ENCODE measurements at places on chromosomes 12 and 14.

- H3K27ac ChIP-seq: no peak overlapping the region
- H3K4me1 ChIP-seq: no peaks in the 10 kb centered on the region
- H3K27me3 ChIP-seq: no peaks in the 10 kb centered on the region
- no peak overlapping the region for H3K4me3 ChIP-seq
- H3K36me3 ChIP-seq: no peaks in the 10 kb centered on the region
- no peak for DNase-seq
These were observed 199.6 kb downstream of the BCL11B start for GRCh38 chr14:99072433-99072832.

DNA sequence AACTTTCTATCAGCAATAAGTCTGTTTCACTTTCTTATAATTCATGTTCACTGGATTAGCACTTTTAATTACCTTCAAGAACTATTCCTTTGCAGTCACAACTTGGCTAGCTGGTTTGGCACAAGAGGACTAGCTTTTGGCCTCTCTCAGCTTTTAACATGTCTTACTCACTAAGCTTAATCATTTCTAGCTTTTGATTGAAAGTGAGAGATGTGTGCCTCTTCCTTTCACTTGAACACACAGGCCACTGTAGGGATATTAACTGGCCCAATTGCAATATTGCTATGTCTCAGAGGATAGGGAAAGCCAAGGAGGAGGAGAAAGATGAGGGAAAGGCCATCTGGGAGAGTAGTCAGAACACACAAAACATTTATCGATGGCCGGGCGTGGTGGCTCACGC is 92.7 kb downstream of the PRICKLE1 start:
- no peak overlapping the region for H3K27ac ChIP-seq
- H3K4me1 ChIP-seq: peaks cover 2% of the 10 kb centered on the region
- H3K27me3 ChIP-seq: no peaks in the 10 kb centered on the region
- H3K4me3 ChIP-seq: no peak overlapping the region
- no peaks in the 10 kb centered on the region for H3K36me3 ChIP-seq

DNA sequence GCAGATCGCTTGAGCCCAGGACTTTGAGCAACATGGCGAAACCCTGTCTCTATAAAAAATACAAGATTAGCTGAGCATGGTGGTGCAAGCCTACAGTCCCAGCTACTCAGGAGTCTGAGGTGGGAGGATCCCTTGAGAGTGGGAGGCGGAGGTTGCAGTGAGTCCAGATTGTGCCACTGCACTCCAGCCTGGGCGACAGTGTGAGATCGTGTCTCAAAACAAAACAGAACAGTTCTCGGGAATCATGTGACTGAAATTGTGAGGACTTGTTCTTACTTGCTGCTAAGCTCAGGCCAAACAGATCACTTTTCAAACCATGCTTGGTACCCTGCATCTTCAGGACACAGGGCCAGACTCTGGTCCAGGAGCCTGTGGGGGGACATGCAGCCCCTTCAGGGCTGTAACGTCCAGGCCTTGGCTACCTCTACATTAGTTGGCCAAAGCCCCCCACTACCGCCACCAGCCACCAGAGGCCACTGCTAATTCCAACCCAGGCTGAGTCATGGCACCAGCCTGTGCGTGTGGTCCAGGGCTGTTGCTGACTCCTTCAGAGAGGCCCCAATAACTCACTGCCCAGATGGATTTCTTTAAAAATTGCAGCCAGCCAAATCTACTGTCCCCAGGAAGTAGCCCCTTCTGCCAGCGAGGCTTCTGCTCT is 33.4 kb upstream of the SYNDIG1L start:
- no peaks in the 10 kb centered on the region for H3K4me1 ChIP-seq
- no peak overlapping the region for H3K4me3 ChIP-seq
- H3K36me3 ChIP-seq: no peaks in the 10 kb centered on the region
- H3K27me3 ChIP-seq: peaks cover 50% of the 10 kb centered on the region
- peak; percentile 69 for DNase-seq

- H3K27me3 ChIP-seq: peaks cover 37% of the 10 kb centered on the region
- H3K4me1 ChIP-seq: no peaks in the 10 kb centered on the region
- DNase-seq: no peak
- no peaks in the 10 kb centered on the region for H3K36me3 ChIP-seq
- no peak overlapping the region for H3K27ac ChIP-seq
These were observed 36.2 kb upstream of the TMX1 start for GRCh38 chr14:51203881-51204280.

DNA sequence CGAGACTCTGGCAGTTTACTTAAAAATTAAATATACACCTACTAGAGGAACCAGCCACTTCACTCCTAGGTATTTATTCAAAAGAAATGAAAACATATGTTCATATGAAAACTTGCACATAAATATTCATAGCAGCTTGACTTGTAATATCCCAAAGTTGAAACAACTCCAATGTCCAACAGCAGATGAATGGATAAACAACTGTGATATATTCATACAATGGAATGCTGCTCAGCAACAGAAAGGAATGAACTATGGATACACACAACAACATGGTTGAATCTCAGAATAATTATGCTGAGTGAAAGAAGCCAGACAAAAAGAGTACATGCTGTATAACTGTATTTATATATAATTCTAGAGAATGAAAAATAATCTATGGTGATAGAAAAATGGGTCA is 53.4 kb upstream of the DACT1 start:
- H3K4me3 ChIP-seq: no peak overlapping the region
- no peak overlapping the region for H3K27ac ChIP-seq

DNA sequence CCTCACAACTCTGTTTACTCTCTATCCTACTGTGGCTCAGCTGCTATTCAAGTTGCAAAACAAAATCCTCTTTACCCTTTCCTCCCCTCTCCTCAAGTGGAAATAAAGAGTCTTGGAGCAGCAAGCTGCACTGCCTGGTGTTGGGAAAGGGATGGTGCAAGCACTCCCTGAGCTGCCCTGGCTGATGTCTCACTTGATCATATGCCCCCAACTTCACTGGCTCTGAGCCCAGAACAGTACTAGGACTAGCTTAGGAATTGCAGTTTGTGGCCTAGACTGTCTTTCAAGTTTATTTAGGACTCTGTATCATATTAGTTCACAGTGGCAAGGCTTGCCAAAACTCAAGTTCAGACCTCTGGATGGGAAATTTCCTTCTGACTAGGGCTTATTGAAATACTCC is 1683.8 kb upstream of the SEL1L start:
- no peak overlapping the region for H3K4me3 ChIP-seq
- no peaks in the 10 kb centered on the region for H3K27me3 ChIP-seq
- H3K27ac ChIP-seq: no peak overlapping the region
- peaks cover 7% of the 10 kb centered on the region for H3K4me1 ChIP-seq
- peak; percentile 96 for DNase-seq

DNA sequence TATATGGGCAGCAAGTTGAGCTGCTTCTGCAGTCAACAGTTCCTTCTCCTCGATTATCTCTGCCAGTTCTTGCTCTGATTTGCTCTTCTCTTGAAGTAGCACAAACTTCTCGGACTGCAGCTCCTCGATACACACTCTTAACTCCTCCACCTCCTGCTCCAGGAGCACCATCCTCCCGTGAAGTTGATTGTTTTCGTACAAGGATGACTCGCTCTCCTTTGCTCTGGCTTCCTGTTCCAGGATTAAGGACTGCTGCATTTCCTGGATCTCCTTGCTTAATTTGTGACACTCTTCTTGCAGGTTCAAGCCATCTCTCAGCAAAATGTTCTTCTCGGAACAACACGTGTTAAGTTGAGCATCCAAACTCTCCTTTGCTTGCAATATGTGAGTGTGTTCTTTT is 56.2 kb upstream of the VPS33A start:
- peak; percentile 52 for DNase-seq
- no peaks in the 10 kb centered on the region for H3K27me3 ChIP-seq
- no peak overlapping the region for H3K27ac ChIP-seq

DNA sequence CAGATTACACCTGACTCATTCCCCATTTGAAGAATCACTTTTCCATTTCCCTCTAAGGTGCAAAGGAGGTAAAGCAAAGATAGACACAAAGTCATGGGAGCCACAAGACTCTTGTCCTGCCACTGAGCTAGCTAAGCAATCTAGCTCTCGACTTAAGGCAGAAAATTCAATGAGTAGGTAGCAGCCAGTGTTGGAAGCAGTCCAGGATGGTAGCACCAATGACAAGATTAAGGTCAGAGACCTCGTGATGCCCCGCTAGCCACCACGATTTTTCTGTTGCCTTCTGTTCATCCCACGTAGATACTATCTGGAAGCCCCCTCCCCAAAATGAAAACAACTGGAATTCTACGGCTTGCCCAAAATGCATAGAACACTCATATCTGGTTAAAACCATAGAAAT is 1.4 kb downstream of the VAMP1 start:
- no peaks in the 10 kb centered on the region for H3K27me3 ChIP-seq
- no peak for DNase-seq
- H3K4me1 ChIP-seq: peaks cover 4% of the 10 kb centered on the region
- peak overlapping the region; percentile 78 for H3K4me3 ChIP-seq
- no peak overlapping the region for H3K27ac ChIP-seq

DNA sequence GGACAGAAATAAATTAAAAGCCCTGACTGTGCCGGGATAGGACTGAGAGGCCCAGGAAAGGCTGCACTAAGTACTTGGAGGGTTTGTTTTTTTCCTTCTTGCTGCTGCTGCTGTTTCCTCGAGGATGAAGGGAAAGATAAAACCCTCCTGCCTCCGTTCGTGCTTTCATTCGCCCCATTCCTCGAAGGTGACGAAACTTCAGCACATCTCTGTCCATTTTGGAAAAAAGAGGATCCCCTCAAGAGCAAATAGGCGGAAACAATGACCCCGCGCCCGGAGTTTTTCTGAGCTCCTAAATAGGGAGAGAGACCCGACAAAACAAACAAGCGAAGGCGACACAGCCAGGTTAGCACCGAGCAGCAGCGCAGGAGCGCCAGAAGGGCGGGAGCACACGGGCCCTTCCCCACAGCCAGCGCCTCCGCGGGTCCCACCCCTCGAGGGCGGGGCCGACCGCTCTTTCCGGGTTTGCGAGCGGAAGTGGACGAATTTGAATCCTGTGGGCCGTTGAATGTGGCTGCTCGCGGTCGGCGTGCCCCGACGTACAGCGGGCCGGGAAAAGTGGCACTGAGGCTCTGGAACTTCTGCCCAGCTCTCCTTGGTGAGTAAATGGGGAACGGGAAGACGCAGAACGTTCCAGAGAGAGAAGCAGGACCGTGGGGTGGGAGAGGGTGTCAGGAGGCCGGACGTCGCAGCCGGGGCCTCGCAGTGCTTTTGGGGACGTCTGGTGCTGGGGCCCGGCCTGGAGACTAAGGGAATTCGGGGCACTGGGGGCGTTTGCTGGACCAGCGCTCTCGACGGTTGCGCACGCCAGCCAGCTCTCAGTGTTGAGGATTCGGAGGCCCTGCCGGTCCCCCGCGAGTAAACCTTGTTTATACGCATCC is at the start of gene G2E3:
Gene G2E3 (plus strand): TSS at position 484 of the 881 bp plus-strand sequence. CDS start 21,922 bp downstream, outside the sequence.
- H3K4me1 ChIP-seq: peaks cover 2% of the 10 kb centered on the region
- peaks cover 7% of the 10 kb centered on the region for H3K36me3 ChIP-seq
- peak; percentile 80 for DNase-seq
- peak within 1 kb of the TSS; percentile 93 for H3K4me3 ChIP-seq
- H3K27ac ChIP-seq: peak within 1 kb of the TSS; percentile 82
- no peaks in the 10 kb centered on the region for H3K27me3 ChIP-seq

GRCh38 chr14:99282261-99283050 is 10.5 kb upstream of the BCL11B start:
- H3K4me3 ChIP-seq: no peak overlapping the region
- no peaks in the 10 kb centered on the region for H3K36me3 ChIP-seq
- DNase-seq: no peak
- H3K27ac ChIP-seq: no peak overlapping the region

DNA sequence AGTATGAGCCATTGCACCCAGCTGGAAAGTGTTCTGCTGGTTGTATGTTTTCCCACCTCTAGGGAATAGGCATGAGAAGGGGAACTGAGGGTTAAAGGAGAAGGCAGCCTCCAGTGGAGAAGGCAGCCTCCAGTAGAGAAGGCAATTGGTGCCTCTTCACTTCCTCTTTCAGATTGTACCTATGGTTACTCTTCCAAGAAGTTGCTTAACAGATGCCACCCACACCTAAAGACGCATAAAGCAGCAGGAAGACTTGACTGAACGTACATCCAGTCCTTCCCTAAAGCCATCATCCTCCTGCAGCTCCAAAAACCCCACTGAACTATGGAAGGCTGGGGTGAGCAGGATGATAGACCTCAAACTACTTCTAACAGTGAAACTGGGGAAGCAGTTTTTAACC is 13.1 kb downstream of the DPF3 start:
- no peak for DNase-seq
- peaks cover 7% of the 10 kb centered on the region for H3K4me1 ChIP-seq
- H3K4me3 ChIP-seq: no peak overlapping the region
- peaks cover 6% of the 10 kb centered on the region for H3K36me3 ChIP-seq

DNA sequence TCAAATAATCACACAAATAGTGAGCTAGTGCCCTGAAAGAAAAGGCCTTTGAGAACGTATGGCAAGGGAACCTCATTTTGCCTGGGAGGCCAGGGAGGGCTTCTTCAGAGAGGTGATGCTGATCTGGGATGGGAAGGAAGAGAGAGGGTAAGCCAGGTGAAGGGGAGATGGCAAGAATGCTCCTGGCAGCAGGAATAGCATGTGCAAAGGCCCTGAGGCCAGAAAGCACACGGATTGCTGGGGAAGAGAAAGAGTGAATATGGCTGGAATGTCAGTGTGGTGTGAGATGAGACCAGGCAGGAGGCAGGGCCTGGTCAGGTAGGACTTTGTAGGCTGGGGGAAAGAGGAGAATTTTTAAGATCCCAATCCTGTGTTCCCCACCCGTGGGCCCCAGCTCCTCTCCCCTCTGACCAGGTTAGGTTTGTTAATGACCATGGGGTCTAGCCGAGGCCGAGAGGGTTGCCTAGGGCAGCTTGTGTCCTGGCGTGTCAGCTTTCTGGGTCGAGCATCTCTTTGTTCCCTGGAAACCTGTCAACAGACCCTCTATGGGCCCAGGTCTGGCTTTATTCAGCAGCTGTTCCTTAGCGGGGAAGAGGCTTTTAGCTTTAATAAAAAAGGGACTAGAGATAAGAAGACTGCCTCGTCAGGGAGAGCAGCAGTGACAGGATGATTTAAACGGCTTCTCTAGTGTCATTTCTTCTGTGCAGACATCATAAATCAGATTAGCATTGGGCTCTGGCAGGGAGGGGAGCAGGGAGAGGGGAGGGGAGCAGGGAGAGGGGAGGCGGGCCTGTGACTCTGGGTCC is 123.4 kb downstream of the ADCK1 start:
- no peak for DNase-seq
- H3K36me3 ChIP-seq: no peaks in the 10 kb centered on the region
- no peaks in the 10 kb centered on the region for H3K4me1 ChIP-seq
- H3K27me3 ChIP-seq: no peaks in the 10 kb centered on the region

DNA sequence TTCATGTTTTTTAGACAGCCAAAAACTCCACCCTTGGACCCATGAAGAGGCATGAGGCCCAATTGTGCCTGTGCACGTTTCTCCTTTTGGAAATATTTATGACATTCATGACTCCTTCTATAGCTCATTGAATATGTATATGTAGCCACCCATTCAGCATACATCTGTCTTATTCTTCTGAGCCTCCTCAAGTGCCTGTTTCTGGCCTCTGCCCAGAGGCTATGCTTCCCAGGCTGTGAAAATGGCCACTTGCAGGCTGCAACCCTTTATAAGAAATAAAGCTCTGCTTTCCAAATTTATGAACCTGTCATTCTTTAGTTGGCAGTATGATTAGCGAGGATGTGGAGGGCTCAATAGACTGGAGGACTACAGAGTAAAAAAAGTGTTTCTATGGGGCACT is 35.3 kb downstream of the TSPAN19 start:
- no peak overlapping the region for H3K27ac ChIP-seq
- H3K4me3 ChIP-seq: no peak overlapping the region
- peaks cover 6% of the 10 kb centered on the region for H3K4me1 ChIP-seq
- no peaks in the 10 kb centered on the region for H3K27me3 ChIP-seq
- no peaks in the 10 kb centered on the region for H3K36me3 ChIP-seq
- no peak for DNase-seq

All from IMR-90 (cell line).